ENCODE measurements at places on chromosomes 2 and 18.

- no peak for DNase-seq
Measured at GRCh38 chr18:5524660-5525059, 19.1 kb downstream of the EPB41L3 start.

- no peak for DNase-seq
Measured at GRCh38 chr2:167209784-167210183, 321.5 kb downstream of the XIRP2 start.

DNA sequence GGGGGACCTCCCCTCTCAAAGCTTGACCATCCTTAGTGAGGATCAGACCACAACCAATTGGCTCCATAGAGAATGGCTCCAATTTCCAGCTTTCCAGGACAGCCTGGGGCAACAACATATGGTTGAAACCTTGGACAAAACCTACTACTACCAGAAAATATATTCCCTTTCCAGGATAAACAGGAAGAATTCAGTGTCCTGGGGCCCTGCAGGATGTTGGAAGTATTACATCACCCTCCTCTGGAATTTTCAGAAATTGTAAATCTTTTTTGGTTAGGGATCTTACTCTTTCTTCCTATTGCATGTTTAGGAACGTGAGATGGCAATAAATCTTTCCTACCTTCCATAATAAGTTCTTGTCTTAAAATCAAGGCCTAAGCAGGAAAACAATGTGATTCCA lies 158.9 kb upstream of the MEIS1 start:
- DNase-seq: no peak

DNA sequence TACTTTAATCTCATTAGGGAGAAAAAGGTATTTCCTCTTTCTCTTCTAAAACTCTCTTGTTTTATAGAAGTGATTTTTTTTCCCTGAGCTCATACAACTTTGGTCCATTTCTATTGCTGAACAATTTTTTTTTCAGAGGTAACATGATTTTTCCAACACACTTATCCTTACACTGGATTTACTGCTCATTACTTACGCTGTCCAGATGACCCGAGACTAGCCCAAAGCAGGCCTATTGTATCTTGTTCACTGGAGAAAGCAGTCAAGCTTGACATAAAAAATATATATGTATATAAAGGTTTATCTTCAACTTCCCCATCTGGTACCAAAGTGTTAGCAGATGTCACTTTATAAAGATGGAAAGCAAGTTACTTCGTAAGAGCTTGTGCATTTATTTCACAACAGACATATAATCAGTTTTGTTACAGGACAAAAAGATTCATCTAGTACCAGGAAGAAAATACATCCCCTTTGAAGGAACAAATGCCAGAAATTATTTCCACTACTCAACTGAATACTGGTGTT lies 70.4 kb upstream of the KIDINS220 start:
- no peak for DNase-seq

GRCh38 chr2:197929008-197929885 lies 124.9 kb downstream of the PLCL1 start:
- DNase-seq: peak; percentile 28

GRCh38 chr2:16475586-16475985 lies 190.0 kb downstream of the CYRIA start:
- no peak for DNase-seq

GRCh38 chr2:217262911-217263310 lies 403.0 kb upstream of the TNP1 start:
- no peak for DNase-seq

GRCh38 chr18:6961331-6961730 lies 156.3 kb downstream of the LAMA1 start:
- DNase-seq: no peak

DNA sequence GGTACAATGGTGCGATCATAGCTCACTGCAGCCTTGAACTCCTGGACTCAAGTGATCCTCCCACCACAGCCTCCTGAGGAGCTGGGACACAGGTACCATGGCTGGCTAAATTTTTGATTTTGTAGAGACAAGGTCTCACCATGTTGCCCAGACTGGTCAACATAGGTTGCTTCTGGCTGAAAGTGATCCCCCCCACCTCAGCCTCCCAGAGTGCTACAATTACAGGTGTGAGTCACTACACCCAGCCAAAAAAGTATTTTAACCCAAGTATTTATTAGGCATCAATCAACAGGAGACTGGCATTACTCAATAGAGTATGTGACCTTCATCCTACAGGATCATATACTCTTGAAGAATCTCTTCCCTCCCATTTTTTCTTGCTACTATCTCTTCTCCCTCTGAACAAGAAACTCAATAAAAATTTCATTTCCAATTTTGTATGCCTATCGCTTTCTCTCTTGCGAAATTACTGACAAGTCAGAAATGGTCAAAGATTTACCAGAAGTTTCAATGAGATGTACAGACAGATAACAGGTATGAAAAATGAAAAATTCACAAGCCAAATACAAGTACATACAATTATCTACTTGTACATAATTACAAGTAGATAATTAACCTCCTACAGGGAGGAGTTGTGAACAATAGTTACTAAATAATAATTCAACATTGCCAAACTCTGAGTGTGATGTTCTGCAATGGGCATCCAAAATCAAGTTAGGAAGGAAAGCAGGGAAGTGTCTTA lies 34.9 kb upstream of the CCNT2 start:
- DNase-seq: no peak

DNA sequence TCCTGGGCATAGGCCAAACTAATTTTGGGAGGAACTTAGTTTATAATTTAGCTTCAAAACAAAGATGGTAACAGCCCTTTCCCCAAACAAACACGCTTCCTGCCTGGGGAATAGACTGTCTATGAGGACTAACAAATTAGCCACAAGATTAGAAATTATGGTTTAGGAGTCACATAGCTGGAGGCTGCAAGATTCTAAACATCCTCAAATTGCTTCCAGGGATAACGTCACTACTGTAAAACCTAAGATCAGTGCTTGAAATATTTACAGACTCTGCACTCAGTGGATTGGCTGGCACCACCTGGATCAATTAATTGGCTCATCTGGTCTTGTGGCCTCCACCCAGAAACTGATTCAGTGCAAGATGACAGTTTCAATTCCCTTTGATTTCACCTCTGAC lies 118.0 kb upstream of the TACR1 start:
- no peak for DNase-seq

- DNase-seq: no peak
Measured at GRCh38 chr2:149246186-149246585, 84.2 kb upstream of the LYPD6 start.

DNA sequence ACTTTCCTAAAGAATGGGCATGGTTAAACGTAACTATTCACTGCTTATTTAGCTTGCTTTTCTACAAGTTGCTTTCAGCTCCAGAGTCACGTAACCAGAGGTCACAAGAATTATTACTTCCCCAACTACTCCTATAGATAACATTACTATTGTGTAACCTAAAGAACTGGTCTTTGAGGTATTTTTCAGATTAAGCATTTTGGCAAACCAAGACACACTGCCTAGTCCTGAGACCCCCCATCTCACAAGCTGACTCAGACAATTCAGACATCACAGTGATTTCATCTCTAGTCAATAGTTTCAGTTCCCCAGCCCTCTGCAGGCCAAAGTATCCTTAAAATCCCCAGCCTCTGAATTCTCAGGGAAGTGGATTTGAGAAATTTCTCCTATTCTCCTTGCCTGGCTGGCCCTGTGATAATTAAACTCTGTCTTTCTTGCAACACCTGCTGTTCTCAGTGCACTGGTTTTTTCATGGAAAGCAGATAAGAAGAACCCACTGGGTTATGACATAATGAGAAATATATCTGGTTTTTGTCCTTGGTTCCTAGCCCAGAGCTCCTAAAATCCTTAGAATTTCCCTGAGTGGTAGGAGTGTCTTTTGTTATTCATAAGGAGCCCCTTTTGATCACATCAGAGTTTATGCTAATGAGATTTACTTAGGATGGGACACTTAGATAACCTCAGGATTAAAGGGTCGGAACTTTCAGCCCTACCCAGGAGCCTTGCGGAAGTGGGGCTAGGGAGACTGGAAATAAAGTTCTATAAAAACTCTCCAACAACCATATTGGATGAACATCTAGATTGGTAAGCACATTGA lies 1310.8 kb upstream of the CHAC2 start:
- DNase-seq: no peak

DNA sequence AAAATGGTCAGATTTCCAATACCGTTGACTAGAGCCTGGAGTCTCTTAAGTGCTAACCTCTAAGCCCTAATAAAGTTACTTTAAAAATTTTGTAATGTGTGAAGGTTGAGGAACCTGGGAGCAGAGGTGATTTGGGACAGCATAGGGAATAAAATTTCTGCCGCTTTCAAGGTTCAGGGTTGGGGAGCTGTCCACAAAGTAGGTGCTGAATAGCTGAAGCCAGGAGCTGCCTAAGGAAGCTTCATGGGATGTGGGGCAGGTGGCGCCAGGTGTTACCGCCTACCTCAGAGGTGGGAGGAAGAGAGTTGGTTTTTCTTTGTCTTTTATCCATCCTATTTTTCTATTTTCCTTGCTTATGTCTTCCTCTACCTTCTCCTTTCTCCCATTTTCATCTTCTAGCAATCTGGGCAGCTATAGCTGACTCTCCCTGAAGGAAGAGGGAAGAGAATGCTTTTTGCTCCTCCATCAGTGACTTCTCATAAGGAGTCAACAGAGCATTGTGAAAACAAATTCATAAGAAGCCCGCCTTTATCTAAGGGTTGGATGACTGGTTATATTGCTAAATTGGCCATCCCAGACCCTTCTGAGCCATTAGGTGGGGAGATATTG lies 178.7 kb downstream of the CLIP4 start:
- peak; percentile 20 for DNase-seq

GRCh38 chr2:137367361-137367760 lies 596.9 kb upstream of the HNMT start:
- peak; percentile 26 for DNase-seq

- DNase-seq: no peak
Measured at GRCh38 chr18:57008001-57008686, 138.7 kb upstream of the BOD1L2 start.

DNA sequence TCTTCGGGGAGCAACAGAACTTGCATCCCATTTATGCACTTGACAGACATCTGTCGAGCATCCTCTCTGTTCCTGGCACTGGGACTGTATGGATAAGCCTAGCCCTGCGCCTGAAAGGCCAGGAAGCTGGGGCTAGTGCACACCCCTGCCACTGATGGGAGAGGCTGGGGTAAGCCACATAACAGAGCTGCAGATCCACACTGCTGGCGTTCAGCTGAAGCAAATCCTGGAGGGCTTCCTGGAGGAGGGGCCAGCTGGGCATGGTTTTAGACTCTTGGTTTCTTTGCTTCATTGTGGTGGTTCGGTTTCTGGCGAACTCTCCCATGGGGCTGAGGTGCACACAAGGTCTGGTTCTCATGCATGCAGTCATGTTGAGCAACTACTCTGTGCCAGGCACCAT lies 45.5 kb upstream of the FOSL2 start:
- no peak for DNase-seq

GRCh38 chr2:140998017-140998416 lies 1132.8 kb downstream of the LRP1B start:
- peak; percentile 19 for DNase-seq

- no peak for DNase-seq
Measured at GRCh38 chr2:133885847-133886246, 317.6 kb upstream of the NCKAP5 start.

DNA sequence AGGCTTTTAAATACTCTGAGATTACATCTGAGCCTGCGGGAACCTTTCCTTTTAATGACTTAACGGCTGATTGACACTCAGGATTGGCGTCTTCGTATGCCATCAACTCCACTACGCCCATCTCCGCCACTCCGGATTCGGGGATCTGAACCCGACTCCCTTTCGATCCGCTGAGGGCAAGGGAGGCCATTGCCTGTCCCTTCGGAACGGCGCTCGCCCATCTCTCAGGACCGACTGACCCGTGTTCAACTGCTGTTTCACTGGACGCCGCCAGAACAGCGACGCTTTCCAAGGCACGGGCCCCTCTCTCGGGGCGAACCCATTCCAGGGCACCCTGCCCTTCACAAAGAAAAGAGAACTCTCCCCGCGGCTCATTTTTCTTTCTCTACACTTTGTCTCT lies 90.4 kb downstream of the PID1 start:
- no peak for DNase-seq

- DNase-seq: no peak
Measured at GRCh38 chr2:110770404-110770958, 38.1 kb downstream of the ACOXL start.

DNA sequence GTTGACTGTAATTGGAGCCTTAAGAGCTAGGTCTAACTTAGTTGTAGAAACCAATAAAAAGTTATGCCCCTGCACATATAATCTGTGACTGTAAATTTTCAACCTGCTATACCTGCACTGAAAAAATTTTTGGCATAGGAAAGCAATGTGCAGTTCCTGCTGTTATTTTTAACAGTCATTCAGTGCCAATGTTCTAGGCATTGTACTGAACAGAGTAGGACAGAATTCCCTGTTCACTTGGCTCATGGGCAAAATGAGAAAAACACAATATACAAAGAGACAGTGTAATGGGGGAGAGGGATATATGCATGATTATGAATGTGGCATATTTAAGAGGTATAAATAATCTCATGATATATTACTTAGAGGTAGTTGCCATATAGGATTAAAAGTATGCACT lies 458.0 kb downstream of the TGIF1 start:
- no peak for DNase-seq

GRCh38 chr18:26700728-26701127 lies 152.4 kb upstream of the KCTD1 start:
- no peak for DNase-seq
